ENCODE measurements at places on chromosomes 11 and 22. TPM values are rescaled to one million over a fixed set of nuclear protein-coding genes. Genes with fewer than 3 reads are reported as not detected.

KCNQ1 gene
- total RNA-seq = 0.48 TPM

FCHSD2 gene
- total RNA-seq = 4.6 TPM

GP1BB gene
- total RNA-seq = 3.7 TPM

DEUP1 gene
- total RNA-seq = not detected

PTPRCAP gene
- 2.6 TPM for total RNA-seq

MS4A4A gene
- total RNA-seq = not detected

NCF4 gene
- not detected for total RNA-seq

KIRREL3 gene
- total RNA-seq = 0.10 TPM

SLCO2B1 gene
- total RNA-seq = 0.07 TPM

LGR4 gene
- total RNA-seq = 77.6 TPM

MRGPRF gene
- total RNA-seq = 6.5 TPM

GRCh38 chr11:88363004-88363403 is 25.5 kb upstream of the CTSC start:
- no peak for DNase-seq

DNA sequence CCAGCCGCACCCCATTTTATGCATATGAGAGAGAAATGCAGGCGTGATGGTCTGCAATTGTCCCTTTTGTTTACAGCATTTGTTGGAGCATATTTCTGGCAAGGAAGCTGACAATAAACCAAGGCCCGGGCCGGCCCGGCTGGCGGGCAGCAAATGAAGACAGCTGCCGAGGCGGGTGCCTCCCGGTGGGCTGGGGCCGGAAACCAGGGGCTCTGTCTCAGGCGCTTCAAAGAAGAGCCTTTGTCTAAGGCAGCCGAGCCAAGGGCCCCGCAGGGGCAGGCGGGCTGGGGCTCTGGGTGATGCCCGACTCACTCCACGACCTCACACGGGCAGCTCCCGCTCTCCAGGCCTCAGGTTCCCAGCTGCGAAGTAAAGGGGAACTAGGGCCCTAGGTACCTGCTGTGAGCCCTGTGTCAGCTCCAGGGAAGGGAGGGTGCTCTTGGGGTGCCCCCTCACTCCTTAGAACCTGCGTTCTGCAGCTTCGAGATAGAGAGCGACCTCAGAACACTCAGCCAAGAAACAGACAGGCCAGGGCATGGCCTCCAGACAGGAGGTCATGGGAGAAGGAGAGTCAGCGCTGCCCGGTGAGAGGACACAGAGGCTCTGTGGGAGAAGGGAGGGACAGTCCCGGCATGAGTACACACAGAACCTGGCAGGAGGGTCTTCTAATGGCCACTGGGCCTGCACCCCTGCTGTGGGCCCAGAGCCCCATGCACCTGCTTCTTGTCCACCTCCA is 2.4 kb downstream of the LINC01488 start:
- peak; percentile 83 for DNase-seq

GRCh38 chr11:20089796-20090653 is 70.2 kb downstream of the DBX1 start:
- DNase-seq = no peak

GRCh38 chr11:9250139-9250582 is 15.0 kb downstream of the DENND5A start:
- DNase-seq = no peak

DNA sequence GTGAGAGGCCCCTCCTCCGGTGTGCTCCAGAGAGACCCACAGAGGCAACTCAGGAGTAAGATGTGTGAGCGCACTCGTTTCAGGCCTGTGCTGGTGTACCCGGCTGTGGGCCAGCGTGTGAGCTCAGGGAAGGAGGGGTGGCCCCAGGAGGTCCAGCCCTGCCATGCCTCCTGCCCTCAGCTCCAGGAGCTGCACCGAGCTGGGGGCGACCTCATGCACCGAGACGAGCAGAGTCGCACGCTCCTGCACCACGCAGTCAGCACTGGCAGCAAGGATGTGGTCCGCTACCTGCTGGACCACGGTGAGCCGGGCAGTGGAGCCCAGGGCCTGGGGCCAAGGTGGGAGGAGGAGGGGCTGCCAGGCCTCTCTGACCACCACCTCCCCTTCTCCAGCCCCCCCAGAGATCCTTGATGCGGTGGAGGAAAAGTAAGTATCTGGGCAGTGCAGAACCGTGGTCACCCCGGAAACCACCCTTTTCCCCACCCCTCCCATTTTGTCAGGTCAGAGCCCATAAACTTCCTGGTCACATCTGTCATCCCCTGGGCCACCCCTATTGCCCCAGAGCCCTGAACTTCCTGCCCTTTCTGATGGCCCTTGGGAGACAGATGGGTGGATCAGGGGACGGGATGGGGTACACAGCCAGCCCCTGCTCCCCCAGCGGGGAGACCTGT is 2.5 kb upstream of the MDK start:
- peak; percentile 66 for DNase-seq

DNA sequence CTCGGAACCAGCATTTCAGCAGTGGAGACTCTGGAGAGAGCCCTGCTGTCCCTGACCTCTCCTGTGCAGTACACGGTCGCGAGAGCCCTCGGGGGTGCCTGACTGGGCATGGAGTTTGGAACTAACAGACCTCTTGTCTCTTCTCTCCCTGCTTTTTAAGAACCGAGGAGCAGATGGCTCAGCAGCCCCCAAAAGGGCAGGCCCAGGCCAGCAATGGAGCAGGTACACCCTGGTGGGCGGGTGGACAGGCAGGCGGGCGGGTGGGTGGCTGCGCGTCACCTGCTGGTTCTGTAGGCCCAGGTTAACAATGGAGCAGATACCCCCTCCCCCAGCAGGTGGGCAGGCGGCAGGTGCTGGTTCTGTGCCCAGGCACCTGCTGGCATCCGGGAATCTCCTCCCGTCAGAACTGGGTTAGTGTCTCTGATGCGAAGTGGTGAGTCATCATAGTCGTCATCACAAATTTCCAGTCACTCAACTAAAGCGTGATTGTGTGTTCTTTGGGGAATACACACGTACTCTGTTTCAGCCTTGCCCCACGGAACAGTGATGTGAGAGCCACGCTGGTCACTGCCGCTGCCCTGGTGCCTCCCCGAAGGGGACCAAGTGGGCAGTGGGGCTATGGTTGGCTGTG is 41.1 kb downstream of the GRAMD4 start:
- no peak for DNase-seq

- peak; percentile 75 for DNase-seq
Observed at GRCh38 chr11:70568814-70569617, 170.7 kb downstream of the CTTN start.

DNA sequence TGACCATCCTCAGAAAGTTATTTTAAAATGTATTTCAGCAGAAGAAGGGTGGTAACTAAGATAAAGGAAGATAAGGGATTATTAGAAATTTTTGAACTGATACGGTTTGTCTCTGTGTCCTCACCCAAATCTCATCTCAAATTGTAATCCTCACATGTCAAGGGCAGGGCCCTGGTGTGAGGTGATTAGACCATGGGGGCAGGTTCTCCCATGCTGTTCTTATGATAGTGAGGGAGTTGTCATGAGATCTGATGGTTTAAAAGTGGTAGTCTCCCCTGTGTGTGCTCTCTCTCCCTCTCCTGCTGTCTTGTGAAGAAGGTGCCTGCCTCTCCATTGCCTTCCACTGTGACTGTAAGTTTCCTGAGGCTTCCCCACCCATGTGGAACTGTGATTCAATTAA is 36.1 kb downstream of the CYP2R1 start:
- DNase-seq = no peak

- no peak for DNase-seq
Observed at GRCh38 chr11:119180729-119181676, 4.3 kb upstream of the NHERF4 start.

- DNase-seq = no peak
Observed at GRCh38 chr11:33885338-33886005, 6.4 kb downstream of the LMO2 start.

DNA sequence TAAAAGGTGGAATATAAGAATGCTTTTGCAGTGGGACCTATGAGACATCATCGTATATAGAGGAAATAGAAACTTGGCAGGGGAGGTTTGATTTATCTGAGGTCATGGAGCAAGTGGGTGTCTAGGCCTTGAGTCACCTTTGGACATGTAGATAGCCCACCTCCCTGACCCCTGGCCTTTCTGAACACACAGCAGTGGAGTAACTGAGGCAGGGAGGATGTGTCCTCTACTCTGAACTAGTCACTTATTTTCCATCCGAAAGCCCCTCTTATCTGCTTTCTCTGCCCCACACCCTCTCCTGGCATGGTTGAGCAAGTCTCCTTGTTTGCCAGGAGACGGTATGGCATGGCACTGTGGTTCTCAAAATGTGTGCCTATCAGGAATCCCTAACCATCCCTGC is 7.9 kb downstream of the CD82 start:
- peak; percentile 12 for DNase-seq

GRCh38 chr11:12248330-12248729 is 129.0 kb upstream of the PARVA start:
- DNase-seq = no peak

- peak; percentile 92 for DNase-seq
Observed at GRCh38 chr11:75768112-75768908, at the start of gene DGAT2. DGAT2 (plus strand) TSS chr11:75768778; CDS start chr11:75768992, 214 bp downstream.

DNA sequence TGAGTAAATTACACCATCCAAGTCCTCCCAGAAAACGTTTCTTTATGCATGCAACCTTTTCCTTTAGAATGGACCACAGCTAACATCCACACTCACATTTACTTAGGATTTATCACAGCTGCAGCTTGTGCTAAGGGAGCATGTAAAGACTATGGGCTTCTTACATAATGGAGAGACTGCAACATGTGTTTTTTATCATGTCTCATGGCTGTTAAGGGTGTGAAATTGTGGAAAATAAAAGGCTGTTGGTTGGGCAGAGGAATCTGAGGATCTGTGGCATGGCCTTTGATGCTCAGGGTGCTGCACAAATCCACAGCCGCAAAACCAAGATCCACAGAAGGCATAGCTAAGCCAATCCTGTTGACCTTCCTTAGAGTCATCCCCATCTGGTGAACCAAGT is 112.0 kb upstream of the MTNR1B start:
- DNase-seq = no peak

GRCh38 chr22:48566741-48567140 is 1260.9 kb downstream of the BRD1 start:
- no peak for DNase-seq

- no peak for DNase-seq
Observed at GRCh38 chr11:103434073-103434411, 324.8 kb downstream of the DYNC2H1 start.
